NCI-H526 treated with DMSO at 0.1 percent for 48 hours (cell line): ENCODE measurements at places on chromosomes 13 and 19.

DNA sequence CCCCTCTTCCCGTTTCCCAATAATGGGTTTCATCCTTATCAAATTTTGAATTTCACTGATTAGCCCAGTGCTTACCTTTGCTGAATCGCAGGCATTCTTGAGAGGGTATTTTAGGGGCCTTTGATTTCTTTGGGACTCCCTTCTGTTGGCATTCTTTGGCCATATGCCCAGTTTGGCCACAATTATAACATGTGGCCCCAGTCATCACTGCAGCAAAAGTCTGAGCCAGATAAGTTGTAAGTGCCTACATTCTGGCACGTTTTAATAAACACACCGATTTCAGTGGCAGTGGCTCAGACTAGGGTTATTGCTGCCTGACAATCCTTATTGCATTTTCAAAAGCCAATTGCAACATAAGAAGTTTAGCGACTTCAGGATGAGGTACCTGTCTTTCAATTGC lies 41.4 kb downstream of the ZNF726 start:
- DNase-seq, result no peak

DNA sequence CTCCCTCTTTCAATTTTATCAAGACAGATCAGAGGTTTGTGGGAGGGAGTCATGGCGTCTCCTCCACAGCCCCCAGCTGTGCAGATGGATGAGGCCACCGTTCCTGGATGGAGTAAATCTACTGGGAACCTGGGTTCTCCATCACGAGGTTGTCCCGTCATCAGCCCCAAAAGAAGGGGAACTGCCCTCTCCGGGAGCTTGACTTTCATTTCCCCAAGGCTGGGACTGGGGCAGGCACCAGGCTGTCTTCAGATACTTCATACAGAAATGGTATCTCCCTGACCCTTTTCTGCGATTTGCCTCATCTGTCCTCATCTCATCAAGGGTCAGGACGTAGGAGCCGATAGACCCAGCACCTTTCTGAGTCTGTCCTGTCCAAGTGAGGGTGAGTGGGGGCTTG lies 9.8 kb downstream of the LILRB2 start:
- no peak for DNase-seq

DNA sequence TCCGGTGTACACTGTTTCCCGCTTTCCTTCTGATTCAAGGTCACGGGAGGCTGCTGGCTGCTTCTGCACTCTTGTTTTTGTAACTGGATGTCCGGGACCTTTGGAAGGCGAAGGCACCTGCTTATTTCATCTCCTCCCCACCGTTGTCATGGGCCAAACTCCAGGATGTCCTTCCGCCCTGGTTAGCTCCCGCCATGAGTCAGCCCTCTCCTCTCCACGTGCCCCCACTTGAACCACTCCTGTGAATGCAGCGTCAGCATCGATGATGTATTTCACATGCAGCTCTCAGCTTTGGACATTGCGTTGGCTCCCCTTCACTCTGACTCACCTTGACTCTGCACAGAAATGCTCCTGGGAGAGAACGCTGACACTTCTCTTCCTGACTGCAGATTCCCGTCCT lies 5.5 kb upstream of the GALP start:
- no peak for DNase-seq

GRCh38 chr13:113860665-113861432 lies 3.0 kb downstream of the GAS6 start:
- no peak for DNase-seq

GRCh38 chr19:4933528-4933927 lies 24.2 kb downstream of the UHRF1 start:
- DNase-seq, result no peak

GRCh38 chr13:114151031-114151430 lies 18.6 kb upstream of the RASA3 start:
- no peak for DNase-seq

GRCh38 chr13:41601718-41602445 lies 144.5 kb downstream of the RGCC start:
- DNase-seq, result no peak

- DNase-seq, result no peak
These were observed 1358.1 kb downstream of the EFNB2 start for GRCh38 chr13:105177265-105177900.

- DNase-seq, result no peak
These were observed 82.4 kb downstream of the PIBF1 start for GRCh38 chr13:72864142-72865011.

GRCh38 chr19:2428321-2428690 lies 920 bp upstream of the TIMM13 start:
- no peak for DNase-seq

DNA sequence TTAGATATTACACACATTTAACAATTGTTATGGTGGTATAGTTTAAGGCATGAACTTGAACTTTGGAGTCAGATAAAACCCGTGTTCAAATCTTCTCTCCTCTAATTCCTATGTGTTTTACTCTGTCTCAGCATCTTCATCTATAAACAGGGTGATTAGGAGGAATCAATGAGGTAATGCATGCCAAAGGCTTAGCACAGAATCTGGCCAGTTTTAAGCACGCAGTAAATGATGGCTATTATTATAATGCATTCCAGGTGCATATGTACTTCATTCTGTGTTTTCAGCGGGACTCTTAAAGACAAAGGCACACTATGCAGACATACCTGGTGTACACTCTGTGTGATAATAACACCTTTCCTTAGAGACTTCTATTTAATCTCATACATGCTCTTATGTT lies 88.0 kb upstream of the FRY start:
- no peak for DNase-seq

DNA sequence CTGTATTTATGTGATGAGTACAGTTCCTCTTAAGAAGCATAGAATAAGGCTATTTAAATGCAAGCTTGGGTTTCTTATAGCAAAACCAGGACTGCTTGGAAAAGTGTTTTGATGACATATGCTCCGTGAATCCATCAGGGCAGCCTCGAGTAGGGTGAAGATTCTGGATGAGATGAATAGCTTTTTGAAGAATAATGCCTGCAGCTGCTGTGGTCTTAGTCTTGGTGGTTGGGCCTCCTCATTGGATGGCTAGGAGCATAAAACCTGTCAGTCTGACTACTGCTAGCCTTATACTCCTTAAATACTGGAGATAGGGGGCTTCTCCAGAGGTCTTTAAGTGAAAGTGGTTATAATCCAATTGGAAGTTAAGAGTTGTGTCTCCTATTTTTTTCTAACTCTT lies 704.3 kb downstream of the FGF9 start:
- no peak for DNase-seq

- no peak for DNase-seq
These were observed 99.5 kb downstream of the SIPA1L3 start for GRCh38 chr19:38006361-38007045.

DNA sequence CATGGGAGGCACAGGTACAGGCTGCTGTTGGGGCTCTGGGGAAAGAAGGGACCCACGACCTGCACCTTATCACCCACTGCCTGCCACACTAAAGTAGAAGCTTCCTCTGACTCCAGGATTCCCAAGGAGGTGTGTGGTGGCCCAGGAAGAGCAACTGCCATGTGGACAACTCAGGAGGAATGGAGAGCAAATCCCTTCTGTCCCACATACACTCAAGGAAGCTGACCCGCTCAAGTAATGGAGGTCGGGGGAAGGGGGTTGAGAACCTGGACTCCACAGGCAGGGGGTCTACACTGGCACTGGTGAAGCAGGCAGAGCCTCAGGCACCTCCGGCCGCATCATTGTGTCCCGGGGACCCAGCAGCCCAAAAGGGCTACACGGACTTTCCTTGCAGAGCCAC lies 29.4 kb upstream of the SLC15A1 start:
- no peak for DNase-seq

- DNase-seq, result no peak
These were observed 2.0 kb downstream of the SPART start for GRCh38 chr13:36344173-36344572.

- DNase-seq, result no peak
These were observed 9.0 kb upstream of the ACTN4 start for GRCh38 chr19:38638461-38638860.

DNA sequence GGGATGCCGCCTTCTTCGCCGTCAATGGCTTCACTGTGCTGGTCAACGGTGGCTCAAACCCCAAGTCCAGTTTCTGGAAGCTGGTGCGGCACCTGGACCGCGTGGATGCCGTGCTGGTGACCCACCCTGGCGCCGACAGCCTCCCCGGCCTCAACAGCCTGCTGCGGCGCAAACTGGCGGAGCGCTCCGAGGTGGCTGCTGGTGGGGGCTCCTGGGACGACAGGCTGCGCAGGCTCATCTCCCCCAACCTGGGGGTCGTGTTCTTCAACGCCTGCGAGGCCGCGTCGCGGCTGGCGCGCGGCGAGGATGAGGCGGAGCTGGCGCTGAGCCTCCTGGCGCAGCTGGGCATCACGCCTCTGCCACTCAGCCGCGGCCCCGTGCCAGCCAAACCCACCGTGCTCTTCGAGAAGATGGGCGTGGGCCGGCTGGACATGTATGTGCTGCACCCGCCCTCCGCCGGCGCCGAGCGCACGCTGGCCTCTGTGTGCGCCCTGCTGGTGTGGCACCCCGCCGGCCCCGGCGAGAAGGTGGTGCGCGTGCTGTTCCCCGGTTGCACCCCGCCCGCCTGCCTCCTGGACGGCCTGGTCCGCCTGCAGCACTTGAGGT lies 7.0 kb downstream of the MAP1S start:
- no peak for DNase-seq

- no peak for DNase-seq
These were observed 25.4 kb upstream of the AKAP11 start for GRCh38 chr13:42246541-42246940.

- DNase-seq, result no peak
These were observed 85.8 kb upstream of the ZNF91 start for GRCh38 chr19:23481043-23481442.

DNA sequence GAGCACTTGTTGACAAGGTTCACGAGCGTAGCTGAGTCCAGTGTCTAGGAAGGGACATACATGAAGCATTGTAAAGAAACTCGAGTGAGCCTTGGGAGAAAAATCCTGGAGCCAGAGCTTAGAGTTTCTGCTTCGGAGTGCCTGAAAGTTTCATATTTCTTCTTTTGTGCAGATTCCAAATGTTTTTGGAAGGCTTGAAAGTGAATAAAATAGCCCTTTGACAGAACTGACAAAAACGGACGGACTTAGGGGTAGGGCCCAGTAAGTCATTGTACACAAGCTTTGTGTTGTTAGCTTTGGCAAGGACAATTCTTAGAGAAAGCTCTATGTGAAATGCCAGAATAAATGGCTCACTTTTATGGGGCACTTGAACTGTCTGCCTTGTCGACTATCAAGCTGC lies 2.8 kb downstream of the RNF113B start:
- DNase-seq, result no peak

DNA sequence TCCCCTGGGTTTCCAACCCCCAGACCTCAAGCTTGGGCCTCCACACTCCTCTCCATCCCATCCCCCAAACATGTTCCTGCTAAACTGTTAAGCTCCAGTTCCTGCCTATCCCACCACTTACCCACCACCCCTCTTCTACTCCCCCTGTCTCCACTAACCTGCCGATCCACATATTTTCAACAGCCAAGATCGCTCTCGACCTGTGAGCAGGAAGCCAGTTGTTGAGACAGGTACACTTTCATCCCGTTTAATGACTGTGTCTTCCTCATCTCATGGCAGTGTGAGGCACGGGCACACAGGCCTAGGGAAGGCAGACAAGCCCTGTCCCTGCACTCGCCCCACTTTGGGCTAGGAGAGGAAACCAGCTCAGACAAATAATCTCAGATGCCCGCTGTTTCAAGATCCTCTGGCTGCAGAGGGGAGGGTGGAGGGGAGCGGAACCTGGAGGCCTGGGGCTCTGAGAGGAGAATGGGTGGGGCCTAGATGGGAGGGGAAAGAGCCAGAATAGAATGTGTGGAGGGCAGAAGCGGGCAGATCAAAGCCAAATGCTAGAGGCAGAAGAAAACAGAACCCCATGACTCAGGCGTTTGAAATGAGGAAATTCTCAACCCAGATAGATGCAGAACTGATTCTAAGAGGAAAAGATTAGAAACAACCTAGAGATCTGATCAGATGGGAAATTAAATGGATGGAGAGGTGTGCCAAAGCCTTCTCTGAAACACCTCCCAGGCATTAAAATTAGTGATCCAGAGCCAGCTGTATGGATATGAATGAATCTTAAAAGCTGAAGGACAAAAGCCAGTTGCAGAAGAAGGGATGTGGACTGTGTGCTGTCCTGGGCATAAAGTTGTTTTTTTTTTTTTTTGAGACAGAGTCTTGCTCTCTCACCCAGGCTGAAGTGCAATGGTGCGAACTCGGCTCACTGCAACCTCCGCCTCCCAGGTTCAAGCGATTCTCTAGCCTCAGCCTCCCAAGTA lies 16.9 kb upstream of the CYP2S1 start:
- DNase-seq, result no peak

- DNase-seq, result no peak
These were observed 63.6 kb downstream of the RGCC start for GRCh38 chr13:41520660-41521630.

GRCh38 chr19:9673912-9674662 lies 813 bp downstream of the ZNF562 start:
- DNase-seq, result no peak

- DNase-seq, result no peak
These were observed 572.5 kb downstream of the OLFM4 start for GRCh38 chr13:53601113-53601512.

- DNase-seq, result no peak
These were observed 13.6 kb downstream of the ONECUT3 start for GRCh38 chr19:1766800-1767352.

GRCh38 chr19:51224163-51224641 lies 678 bp upstream of the CD33 start:
- DNase-seq, result no peak

- DNase-seq, result no peak
These were observed 43.1 kb upstream of the AMER2 start for GRCh38 chr13:25215253-25215575.

DNA sequence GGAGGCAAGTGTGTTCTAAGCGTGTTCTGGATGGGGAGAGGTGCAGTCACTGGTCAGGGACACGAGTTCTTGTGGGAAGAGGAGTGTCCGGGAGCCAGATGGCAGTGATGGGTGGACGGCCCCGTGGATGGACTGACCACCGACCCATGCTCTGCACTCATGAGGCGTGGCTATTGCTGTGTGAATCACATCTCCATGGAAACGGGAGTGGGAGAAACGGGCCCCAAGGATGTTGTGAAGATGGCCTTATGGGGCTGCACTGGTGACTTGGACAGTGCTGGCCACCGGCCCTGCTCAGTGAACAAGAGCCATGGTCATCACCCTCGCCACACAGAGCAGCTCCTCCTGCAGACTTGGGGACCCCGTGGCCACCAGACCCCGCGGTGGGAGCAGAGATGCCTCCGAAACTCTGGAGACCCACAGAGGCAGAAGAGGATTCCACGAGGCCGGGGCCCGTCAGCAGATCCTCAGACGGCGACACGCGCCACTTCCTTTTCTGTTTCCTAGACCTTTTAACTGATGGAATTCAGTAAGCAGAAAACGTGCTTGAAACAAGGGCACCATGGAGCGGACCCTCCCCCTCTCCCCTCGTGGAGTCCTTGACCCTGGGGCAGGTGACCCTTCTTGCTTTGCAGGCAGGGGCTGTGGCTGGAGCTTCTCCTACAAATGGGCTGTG lies 47.5 kb downstream of the GAS6 start:
- no peak for DNase-seq

DNA sequence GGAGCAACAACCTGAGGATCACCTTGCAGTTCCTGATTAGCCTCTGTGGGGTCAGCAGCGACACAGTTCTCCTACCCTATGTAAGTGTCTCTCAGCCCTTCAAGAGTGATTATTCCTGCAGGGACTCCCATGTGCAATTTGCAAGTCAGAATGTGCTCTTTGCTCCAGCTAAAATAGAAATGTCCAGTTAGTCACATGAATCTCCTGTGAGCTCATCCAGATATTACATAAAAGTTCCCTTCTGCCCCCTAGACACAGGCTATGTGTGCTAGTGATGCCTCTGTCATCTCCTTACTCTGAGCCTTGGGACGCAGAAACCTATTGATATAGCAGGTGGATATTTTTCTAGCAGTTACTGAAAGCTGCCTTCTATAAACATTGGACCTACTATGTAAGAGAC lies 105.5 kb downstream of the ZAR1L start:
- no peak for DNase-seq
